ENCODE measurements at places on chromosomes 6 and 20. TPM values are rescaled to one million over a fixed set of nuclear protein-coding genes. Genes with fewer than 3 reads are reported as not detected.

MUCL3 gene
- polyA plus RNA-seq: not detected

PGC gene
- polyA plus RNA-seq: not detected

SPTLC3 gene
- polyA plus RNA-seq: 0.41 TPM

TUBB2B gene
- polyA plus RNA-seq: 0.32 TPM

TPBG gene
- 1.6 TPM for polyA plus RNA-seq

SNAP25 gene
- 0.14 TPM for polyA plus RNA-seq

BPIFB1 gene
- polyA plus RNA-seq: not detected

STMND1 gene
- not detected for polyA plus RNA-seq

TFAP2C gene
- polyA plus RNA-seq: not detected

CCM2L gene
- not detected for polyA plus RNA-seq

PLG gene
- polyA plus RNA-seq: not detected

COX4I2 gene
- not detected for polyA plus RNA-seq

HAO1 gene
- polyA plus RNA-seq: not detected

WDR46 gene
- 65.8 TPM for polyA plus RNA-seq

SPEF1 gene
- 0.15 TPM for polyA plus RNA-seq

C6orf52 gene
- polyA plus RNA-seq: not detected

ZNF831 gene
- 7.8 TPM for polyA plus RNA-seq

WDR27 gene
- polyA plus RNA-seq: 5.9 TPM

NFATC2 gene
- 42.4 TPM for polyA plus RNA-seq

SIM1 gene
- polyA plus RNA-seq: not detected

SPATA2 gene
- 2.6 TPM for polyA plus RNA-seq

TSPO2 gene
- polyA plus RNA-seq: not detected

CRNKL1 gene
- 16.1 TPM for polyA plus RNA-seq

CHD6 gene
- polyA plus RNA-seq: 62.3 TPM

OPRM1 gene
- not detected for polyA plus RNA-seq

ZFP57 gene
- polyA plus RNA-seq: 3.0 TPM

CRYBG1 gene
- polyA plus RNA-seq: 31.7 TPM

ZCCHC3 gene
- polyA plus RNA-seq: 12.2 TPM

PLCB1 gene
- 6.9 TPM for polyA plus RNA-seq

SYCP2 gene
- polyA plus RNA-seq: 0.91 TPM

SAMD3 gene
- 55.1 TPM for polyA plus RNA-seq

FRS3 gene
- polyA plus RNA-seq: 2.8 TPM

ZSCAN23 gene
- not detected for polyA plus RNA-seq

LRRC73 gene
- not detected for polyA plus RNA-seq

ATAT1 gene
- polyA plus RNA-seq: 0.29 TPM

CYP24A1 gene
- 0.59 TPM for polyA plus RNA-seq

EPPIN gene
- not detected for polyA plus RNA-seq

RNF182 gene
- polyA plus RNA-seq: not detected

UBE2C gene
- not detected for polyA plus RNA-seq

ARFRP1 gene
- 65.5 TPM for polyA plus RNA-seq

MAK gene
- not detected for polyA plus RNA-seq

TPMT gene
- polyA plus RNA-seq: 18.3 TPM

BTNL2 gene
- polyA plus RNA-seq: not detected

SLC22A16 gene
- not detected for polyA plus RNA-seq

PROCR gene
- 1.9 TPM for polyA plus RNA-seq

SLC2A10 gene
- polyA plus RNA-seq: not detected

CST5 gene
- polyA plus RNA-seq: not detected

GFOD1 gene
- not detected for polyA plus RNA-seq

DEFB124 gene
- not detected for polyA plus RNA-seq

RBBP8NL gene
- not detected for polyA plus RNA-seq

HLA-DPA1 gene
- polyA plus RNA-seq: 41.6 TPM

SMLR1 gene
- polyA plus RNA-seq: not detected

Data from CD4-positive, alpha-beta memory T cell (primary cell).